ENCODE measurements at places on chromosomes 12 and 14. TPM values are rescaled to one million over a fixed set of nuclear protein-coding genes. Genes with fewer than 3 reads are reported as not detected.

The SYT10 gene
- total RNA-seq: 0.21 TPM

The BMP4 gene
- total RNA-seq: 11.5 TPM

The PLEK2 gene
- 2.3 TPM for total RNA-seq

The BAZ2A gene
- total RNA-seq: 112 TPM

The TCL1B gene
- total RNA-seq: not detected

The RNF212B gene
- not detected for total RNA-seq

Data from lower lobe of right lung (tissue), 2 donors.